ENCODE measurements at places on chromosomes 2 and 18. TPM values are rescaled to one million over a fixed set of nuclear protein-coding genes. Genes with fewer than 3 reads are reported as not detected.

MZT2B gene
- 169 TPM for total RNA-seq

MOGAT1 gene
- not detected for total RNA-seq

C2orf80 gene
- total RNA-seq: not detected

HRH4 gene
- 0.12 TPM for total RNA-seq

CRYBA2 gene
- not detected for total RNA-seq

- no peak for DNase-seq
These were observed 276.3 kb upstream of the ERBB4 start for GRCh38 chr2:212814941-212815340.

GRCh38 chr2:240226672-240227537, 86.4 kb upstream of the OTOS start:
- DNase-seq: no peak

DNA sequence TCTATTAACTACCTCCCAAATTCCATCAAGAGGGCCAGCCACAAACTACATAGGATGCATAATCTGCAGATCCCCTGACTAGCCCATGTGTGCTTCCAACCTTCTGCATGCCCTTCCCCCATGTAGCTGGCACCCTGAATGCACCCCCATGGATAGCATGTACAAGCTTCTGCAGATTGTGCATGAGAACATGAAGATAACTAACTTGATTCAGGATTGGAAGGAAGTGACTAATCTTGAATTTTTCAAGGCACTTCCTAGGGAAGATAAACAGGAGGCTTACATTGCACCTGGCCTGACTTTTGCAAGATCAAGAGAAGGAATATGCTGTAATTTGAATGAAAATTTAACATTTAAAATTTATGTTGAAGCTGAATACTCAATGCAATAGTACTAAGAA, 66.7 kb downstream of the CDC42EP3 start:
- no peak for DNase-seq

- peak; percentile 59 for DNase-seq
These were observed 46.9 kb upstream of the USP14 start for GRCh38 chr18:111306-112014.

- no peak for DNase-seq
These were observed 29.6 kb downstream of the RAMP1 start for GRCh38 chr2:237889016-237889415.

DNA sequence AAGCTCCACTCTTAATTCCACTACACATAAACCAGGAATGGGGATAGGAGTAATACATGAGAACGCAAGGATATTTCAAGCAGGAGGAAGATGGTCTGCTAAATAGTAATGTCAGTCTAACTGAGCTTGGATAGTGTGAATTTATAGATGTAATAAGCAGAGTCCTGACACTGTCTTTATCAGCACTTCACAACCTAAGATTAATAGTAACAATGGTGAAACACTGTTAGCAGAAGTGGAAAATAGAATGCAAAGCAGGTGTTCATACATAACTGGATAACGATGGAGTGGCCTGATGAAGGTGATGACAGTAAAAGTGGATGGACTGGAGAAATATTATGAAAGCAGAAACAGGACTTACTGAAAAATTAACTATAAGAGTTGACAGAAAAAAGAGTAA, 80.4 kb downstream of the ROCK2 start:
- no peak for DNase-seq

GRCh38 chr2:231996797-231997540, 35.5 kb downstream of the DIS3L2 start:
- no peak for DNase-seq

GRCh38 chr2:226895579-226895978, 59.7 kb downstream of the RHBDD1 start:
- DNase-seq: no peak

DNA sequence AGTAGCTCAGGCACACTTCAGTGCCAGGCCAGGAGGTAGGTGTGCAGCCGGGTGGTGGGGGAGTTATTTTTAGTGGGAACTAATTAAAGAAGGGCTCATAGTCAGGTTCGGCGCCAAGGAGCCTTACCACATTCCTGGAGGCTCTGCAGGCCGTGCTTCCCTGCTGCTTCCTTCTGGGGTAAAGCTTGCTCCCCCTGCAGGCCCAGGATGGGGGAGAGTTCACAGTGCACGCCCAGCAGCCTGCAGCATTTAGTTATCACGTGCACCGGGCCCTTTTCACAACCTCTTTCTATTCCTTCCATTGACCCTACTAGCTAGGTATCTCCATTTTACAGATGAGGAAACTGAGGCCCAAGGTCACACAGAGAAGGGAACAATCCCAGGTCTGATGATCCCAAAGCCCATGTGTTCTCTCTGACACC, 2.5 kb downstream of the KCNF1 start:
- no peak for DNase-seq

DNA sequence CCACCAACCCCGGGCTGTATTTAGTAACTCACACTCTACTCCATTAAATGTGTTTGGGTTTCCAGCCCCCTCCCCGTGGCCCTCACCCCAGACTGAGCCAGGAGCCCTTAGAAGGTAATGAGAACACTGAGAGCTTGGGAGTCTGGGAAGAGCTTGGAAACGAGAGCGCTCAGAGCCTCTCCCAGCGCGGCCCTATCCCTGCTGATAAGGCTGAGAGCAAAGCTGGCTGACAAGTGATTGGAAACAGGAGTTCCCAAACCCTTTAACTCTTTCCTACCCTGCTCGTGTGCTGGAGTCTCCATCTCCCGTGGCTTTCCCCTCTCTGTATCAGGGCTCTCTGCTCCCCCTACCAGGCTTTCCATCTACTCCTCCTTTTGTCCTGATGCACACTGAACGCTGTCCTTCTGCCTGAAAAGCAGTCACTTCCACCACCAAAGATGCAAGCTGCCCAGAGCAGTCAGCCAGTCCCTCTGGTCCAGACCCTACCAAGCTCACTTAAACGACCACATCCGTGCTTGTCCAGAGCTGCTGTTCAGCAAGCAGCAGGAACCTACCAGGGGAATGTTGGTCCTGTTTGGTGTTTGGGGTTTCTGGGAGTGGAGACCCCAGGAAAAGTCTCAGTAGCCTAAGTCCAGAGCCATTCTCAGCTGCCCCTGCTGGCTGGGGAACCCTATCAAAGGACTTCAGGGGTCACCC, 100.0 kb upstream of the PKDCC start:
- DNase-seq: no peak

DNA sequence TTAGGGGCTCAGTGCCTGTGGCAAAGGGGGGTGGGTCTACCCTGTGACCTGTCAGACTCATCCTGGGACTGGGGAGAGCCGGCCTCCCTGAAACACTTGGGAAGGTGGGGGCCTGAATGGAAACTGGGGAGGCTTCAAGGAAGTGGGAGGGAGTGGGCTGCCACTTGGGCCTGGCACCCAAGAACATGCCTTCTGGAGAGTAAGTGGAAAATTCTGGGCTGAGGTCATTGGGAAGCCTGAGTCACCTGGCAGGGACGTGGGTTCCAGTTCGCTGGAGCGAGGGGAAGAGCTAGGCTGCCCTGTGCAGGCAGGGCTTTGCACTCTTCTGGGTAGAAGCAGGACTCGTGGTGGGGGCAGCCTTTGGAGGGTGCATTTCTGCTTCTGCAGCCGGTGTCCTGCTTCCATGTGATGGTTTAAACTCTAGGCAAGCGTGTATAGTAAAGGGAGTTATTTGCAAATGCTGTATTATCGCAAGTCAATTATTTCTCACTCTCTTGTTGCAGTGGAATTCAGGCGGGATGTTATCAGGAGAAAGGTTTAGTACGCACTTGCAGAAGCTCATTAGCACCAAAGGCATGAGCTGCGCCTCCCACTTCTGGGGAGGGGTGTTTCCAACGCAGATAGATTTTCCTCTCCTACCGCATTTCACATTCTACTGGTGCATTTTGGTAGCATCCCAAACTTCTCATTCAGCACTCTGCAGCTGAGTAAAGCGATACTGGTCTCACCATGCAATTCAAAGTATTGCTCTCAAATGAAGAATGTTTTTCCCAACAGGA, 3.8 kb downstream of the LRRFIP1 start:
- no peak for DNase-seq

DNA sequence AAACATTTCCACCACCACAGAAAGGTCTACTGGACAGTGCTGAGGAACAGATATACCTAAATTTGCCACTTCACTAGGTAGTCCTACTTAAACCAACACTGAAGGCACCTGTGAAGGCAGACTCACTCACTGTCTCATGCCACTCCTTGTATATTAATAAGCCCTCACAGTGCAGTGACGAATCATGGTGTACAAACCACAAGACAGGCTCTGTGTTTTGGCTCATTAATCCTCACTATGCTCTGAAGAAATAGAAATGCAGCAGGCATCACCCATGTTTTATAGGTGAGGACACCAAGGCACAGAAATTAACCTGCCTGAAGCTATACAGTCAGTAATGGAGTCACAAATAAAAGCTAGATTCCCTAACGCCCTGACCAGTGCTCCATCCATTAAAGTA, 44.3 kb downstream of the BARD1 start:
- DNase-seq: no peak

DNA sequence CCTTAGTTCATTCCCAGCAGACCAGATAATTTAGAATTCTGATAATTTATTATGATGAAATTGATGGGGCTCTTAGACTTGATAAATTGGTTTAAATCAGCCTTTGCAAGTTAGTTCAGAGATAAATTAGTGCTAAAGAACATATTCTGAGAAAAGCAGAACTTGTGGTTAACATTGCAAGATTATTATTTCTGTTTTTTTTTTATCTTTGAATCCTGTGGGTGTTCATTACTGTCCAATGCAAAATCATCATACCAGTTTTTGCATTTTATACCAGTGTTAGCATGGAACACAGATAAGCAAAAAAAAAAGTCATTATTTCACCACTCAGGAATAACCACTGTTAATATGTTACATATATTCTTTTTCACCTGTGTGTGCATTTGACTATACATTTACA, 9.1 kb downstream of the SEPTIN2 start:
- DNase-seq: no peak

DNA sequence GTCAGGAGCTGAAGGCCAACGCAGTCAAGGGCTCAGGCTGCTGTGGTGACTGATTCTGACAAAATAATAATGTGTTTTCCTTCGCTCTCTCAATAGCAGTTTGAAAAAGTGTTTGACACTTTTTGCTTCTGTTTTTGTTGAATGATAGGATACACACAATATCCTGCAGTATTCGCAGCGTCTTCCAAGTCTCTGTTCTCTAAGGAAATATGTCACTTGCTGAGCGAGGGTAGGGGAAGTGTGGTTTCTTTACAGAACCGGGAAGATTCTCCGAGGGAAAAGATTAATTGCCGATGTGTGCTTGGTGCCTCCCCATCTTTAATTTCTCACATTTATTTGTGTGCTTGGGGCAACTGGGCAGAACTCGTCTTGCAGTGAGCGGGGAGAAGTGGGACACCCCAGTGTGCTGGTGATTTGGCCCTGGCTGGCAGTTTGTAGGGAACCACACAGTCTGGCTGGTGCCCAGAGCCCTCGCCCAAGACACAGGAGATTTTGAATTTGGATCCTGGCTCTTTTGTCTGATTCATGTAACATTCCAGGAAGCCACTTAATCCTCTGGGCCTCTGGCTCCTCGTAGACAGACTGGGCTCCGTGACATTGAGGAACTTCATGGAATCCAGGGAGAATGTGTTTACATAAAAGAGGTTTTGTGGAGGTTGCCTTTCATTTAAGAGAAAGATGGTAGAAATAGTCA, 169.4 kb downstream of the LDLRAD4 start:
- no peak for DNase-seq

DNA sequence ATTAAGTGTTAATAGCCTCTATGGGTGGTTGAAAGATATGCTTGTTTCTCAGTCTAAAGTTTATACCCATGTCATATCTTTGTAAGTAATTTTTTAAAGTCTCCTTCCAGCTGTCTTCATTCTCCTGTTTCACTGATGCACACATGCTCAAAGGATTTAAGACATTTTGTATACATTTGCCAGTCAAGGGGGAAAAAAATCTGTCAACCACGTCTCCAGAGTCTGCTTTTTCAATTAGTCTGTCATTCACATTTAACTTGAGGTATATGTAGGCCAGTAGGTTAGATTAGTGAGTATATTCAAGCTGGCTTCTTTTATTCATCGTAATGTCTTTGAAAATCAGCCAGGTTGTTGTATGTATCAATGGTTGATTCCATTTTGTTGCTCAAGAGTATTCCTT, 193.5 kb downstream of the MCFD2 start:
- no peak for DNase-seq

GRCh38 chr2:178366412-178366811, 84.6 kb downstream of the PRKRA start:
- no peak for DNase-seq

Data from NCI-H460 (cell line).